Sigmoid colon (tissue), 7 donors: ENCODE measurements at places on chromosomes 13 and 19. TPM values are rescaled to one million over a fixed set of nuclear protein-coding genes. Genes with fewer than 3 reads are reported as not detected.

DNA sequence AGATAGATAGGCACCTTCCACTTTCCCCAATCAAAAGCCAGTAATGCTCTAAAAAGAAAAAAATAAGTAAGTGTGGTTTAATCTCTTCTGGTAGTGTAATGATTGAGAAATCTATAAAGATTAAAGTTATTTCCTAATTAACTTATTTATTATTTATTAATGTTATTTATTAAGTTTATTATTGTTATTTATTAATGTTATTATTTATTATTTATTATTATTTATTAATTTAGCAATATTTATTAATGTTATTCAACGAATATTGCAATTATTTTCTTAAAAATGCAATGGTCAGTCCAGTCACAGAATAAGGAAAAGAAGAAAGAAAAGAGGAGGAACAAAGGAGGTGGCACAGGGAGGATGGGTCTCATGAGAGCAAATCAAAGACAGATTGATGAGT, 100.7 kb downstream of the FREM2 start:
- no peak overlapping the region for H3K27ac ChIP-seq
- H3K4me1 ChIP-seq, result no peaks in the 10 kb centered on the region
- no peak for DNase-seq
- H3K36me3 ChIP-seq, result no peaks in the 10 kb centered on the region
- H3K4me3 ChIP-seq, result no peak overlapping the region

- no peak overlapping the region for H3K4me3 ChIP-seq
- no peaks in the 10 kb centered on the region for H3K4me1 ChIP-seq
- no peaks in the 10 kb centered on the region for H3K36me3 ChIP-seq
- H3K27ac ChIP-seq, result no peak overlapping the region
- no peaks in the 10 kb centered on the region for H3K27me3 ChIP-seq
These were observed 188.2 kb upstream of the TSC22D1 start for GRCh38 chr13:44764302-44764692.

GAPDHS gene
- not detected for polyA plus RNA-seq

- H3K27me3 ChIP-seq, result no peaks in the 10 kb centered on the region
- no peaks in the 10 kb centered on the region for H3K4me1 ChIP-seq
- no peaks in the 10 kb centered on the region for H3K36me3 ChIP-seq
- H3K27ac ChIP-seq, result no peak overlapping the region
- DNase-seq, result no peak
- no peak overlapping the region for H3K4me3 ChIP-seq
These were observed 210.4 kb upstream of the SOX1 start for GRCh38 chr13:111856571-111856970.

- no peak overlapping the region for H3K27ac ChIP-seq
- no peaks in the 10 kb centered on the region for H3K4me1 ChIP-seq
- DNase-seq, result no peak
- H3K36me3 ChIP-seq, result no peaks in the 10 kb centered on the region
These were observed 11.8 kb downstream of the NLRP11 start for GRCh38 chr19:55820037-55820436.

- H3K36me3 ChIP-seq, result peaks cover 8% of the 10 kb centered on the region
- peaks cover 42% of the 10 kb centered on the region for H3K4me1 ChIP-seq
- no peak overlapping the region for H3K27ac ChIP-seq
These were observed 19.2 kb downstream of the ITM2B start for GRCh38 chr13:48252176-48252575.

TSSK6 gene
- 2.4 TPM for polyA plus RNA-seq

GRCh38 chr13:33089311-33089710, 73.1 kb downstream of the KL start:
- DNase-seq, result no peak
- no peaks in the 10 kb centered on the region for H3K4me1 ChIP-seq
- H3K36me3 ChIP-seq, result no peaks in the 10 kb centered on the region
- H3K4me3 ChIP-seq, result no peak overlapping the region
- no peak overlapping the region for H3K27ac ChIP-seq

GRCh38 chr19:49790866-49791265, 22.2 kb downstream of the FUZ start:
- H3K4me3 ChIP-seq, result no peak overlapping the region
- no peaks in the 10 kb centered on the region for H3K27me3 ChIP-seq
- DNase-seq, result peak; percentile 80
